ENCODE measurements at places on chromosomes 6 and 20.
A peak's percentile ranks its signal among the peaks of the same experiment; 100 is the strongest.

DNA sequence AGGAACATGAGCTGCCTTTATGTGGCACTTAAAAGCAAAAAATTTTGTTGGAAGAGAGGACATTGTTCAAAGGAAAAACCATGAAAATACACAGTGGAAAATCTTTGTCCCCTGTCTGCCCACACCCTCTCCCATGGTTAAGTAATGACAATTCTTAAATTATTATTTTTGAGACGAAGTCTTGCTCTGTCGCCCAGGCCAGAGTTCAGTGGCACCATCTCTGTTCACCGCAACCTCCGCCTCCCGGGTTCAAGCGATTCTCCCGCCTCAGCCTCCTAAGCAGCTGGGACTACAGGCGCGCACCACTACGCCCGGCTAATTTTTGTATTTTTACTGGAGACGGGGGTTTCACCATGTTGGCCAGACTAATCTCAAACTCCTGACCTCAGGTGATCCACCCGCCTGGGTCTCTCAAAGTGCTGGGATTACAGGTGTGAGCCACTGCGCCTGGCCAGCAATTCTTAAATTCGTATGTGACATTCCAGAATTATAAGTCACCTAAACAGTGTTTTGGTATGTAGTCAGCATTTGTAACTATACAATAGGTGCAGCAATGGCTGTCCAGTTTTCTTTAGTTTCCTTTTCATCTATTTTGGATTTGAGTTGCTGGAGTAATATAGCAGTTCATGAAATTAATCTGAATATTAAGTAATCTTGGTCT lies 636 bp upstream of the SSR1 start:
- DNase-seq, result no peak

DNA sequence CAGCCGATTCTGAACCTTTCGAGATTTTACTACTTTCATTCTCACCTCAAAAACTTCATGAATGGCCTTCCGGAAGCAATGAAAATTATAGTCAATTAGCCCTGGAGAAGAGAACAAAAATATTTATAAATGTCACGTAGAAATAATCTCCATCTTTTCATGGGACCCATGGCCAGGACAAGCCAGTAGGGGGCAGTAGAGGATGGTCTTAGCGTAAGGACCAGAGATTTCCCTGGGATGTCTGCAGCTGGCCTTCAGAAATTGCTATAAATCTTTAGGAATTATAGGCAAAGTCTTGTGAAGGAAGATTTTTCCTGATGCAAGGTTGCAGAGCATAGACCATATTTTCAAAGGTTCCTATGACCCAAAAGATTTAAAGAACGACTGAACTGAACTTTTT lies 15.6 kb upstream of the UBE2J1 start:
- DNase-seq, result peak; percentile 55

DNA sequence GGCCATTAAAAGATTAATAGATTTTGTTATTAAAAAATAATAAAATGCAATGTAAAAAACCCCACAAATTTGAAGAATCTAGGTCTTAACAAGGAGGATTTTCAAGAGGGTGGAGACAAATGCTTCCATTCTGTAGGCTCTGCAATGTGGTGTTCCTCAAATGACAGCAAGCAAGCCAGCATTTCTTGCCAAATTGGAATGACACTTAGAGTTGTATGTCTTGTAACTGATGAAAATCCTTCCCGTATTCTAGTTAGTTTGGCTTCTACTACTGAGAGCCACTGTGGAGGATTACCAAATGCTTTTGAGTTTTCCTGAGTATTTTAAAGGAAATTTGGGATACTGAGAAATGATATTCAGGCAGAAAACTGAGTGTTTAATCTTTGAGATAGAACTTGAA lies 1225.5 kb upstream of the CITED2 start:
- DNase-seq, result no peak

GRCh38 chr6:65896140-65896539 lies 189.1 kb upstream of the EYS start:
- no peak for DNase-seq

DNA sequence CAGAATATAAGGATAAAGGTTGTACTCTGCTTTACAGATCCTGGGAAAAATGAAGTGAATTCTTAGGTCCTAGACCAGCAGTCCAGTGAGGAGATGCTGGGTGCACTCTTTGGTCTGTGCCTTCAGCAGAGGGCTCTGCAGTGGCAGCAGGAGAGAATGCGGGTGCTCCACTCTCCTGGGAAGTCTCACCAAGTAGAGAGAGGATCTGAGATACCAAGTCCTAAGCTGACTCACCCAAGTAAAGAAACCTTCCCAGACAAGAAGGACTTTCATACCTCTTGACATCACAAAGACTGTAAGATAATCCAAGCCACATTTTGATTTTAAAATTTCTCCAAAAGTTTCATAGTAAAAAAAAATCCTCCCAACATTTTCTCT lies 116.9 kb upstream of the EMILIN3 start:
- peak; percentile 29 for DNase-seq

GRCh38 chr6:144063246-144063743 lies 32.1 kb downstream of the SF3B5 start:
- no peak for DNase-seq

- no peak for DNase-seq
Measured at GRCh38 chr20:50376179-50376887, 133.8 kb upstream of the PTPN1 start.

DNA sequence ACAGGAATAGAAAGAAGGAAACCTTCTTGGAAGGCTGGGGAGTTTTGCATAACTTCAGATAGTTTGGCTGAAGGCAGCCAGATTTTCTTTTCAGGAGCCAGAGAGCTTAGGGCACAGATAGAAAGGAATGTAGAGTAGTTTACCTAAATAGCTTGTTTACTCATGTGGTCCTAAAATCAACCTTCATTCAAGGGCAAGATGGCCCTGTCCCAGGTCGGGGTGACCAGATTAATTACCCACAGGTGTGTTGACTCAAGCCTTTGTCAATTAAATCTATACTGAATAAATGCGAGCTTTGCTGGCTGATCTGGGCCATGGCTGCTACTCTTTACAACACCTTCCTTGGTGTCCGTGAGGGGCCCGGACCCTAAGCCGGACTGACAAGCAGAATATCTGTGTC lies 792.0 kb upstream of the MAN1A1 start:
- no peak for DNase-seq

- DNase-seq, result no peak
Measured at GRCh38 chr6:33203443-33204164, 851 bp upstream of the HSD17B8 start.

- DNase-seq, result no peak
Measured at GRCh38 chr6:47403801-47404200, 73.8 kb upstream of the CD2AP start.

DNA sequence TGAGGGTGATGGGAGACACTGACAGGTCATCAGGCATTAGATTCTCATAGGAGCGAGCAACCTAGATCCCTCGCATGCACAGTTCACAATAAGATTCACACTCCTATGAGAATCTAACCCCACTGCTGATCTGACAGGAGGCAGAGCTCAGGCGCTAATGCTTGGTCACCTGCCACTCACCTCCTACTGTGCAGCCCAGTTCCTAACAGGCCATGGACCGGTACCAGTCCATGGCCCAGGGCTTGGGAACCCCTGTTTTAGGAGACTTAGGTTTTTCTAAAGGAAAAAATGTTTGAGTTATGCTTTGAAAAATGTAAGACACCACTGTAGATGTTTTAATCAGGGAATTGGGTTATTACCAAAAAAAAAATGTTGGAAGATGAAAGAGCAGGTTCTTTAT lies 6.7 kb downstream of the HLA-E start:
- DNase-seq, result no peak

GRCh38 chr6:133187657-133188453 lies 53.3 kb upstream of the EYA4 start:
- peak; percentile 68 for DNase-seq

- DNase-seq, result no peak
Measured at GRCh38 chr6:155313602-155314091, 637 bp downstream of the TFB1M start.

GRCh38 chr20:52482044-52482443 lies 290.5 kb upstream of the ZFP64 start:
- peak; percentile 36 for DNase-seq

GRCh38 chr20:32607727-32608663 lies 22.9 kb upstream of the NOL4L start:
- no peak for DNase-seq

DNA sequence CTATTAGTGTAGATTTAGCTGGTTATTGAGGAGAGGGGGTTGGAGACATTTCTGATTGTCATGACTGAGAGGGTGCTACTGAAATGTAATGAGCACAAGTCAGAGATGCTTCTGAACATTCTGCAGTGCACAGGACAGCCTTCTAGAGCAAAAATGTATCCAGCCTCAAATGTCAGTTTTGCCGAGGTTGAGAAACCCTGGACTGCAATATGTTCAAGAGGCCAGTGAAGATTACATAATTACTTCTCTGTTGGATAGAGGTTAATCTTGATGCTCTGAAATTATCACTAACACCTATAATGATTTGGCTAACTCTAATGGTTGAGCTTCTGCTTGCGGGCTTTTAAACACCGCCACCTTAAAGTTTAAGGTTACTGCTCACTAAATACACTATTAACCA lies 3.4 kb upstream of the DUSP22 start:
- no peak for DNase-seq

DNA sequence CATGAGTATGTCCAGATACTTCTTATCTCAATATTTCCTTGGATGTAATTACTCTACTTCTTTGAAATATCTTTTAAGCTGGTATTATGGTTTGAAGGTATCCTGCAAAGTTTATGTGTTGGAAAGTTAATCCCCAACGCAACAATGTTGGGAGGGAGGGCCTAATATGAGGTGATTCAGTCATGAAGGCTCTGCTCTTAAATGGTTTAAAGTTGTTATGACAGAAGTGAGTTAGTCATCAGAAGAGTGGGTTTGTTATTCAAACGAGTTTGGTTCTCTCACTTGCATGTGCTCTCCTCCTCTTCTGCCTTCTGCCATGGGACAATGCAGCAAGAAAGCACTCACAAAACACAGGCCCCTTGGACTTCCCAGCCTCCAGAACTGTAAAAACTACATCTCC lies 176.3 kb downstream of the KCNQ5 start:
- no peak for DNase-seq

DNA sequence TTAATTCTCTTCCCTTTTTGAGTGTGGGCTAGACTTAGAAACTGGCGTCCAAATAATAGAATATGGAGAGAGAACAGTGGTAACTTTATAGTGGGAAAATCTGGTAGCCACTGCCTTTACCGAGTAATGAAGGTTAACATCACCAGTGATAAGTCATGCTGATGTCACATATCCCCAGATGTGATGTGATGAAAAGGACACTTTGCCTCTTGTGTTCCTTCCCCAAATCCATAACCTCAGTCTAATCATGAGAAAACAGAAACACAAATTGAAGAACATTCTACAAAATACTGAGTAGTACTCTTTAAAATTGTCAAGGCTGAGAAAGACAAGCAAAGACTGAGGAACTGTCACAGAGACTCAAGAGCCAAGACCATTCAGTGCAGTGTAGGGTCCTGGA lies 17.8 kb downstream of the ANKS1A start:
- no peak for DNase-seq

DNA sequence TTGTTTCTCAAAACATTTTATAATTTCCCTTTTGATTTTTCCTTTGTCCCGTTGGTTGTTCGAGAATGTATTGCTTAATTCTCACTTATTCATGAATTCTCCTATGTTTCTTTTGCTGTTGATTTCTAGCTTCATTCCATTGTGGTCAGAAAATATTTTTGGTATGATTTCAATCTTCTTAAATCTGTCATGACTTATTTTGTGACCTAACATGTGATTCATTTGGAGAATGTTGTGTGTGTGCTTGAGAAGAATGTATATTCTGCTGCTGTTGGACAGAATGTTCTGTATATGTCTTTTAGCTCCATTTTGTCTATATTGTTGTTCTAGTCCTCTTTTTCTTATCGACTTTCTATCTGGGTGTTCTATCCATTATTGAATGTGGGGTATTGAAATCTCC lies 286.2 kb upstream of the RNF217 start:
- DNase-seq, result peak; percentile 92

- no peak for DNase-seq
Measured at GRCh38 chr20:44465001-44465560, 10.6 kb upstream of the TTPAL start.

- no peak for DNase-seq
Measured at GRCh38 chr6:36428911-36429310, 13.7 kb downstream of the PXT1 start.

DNA sequence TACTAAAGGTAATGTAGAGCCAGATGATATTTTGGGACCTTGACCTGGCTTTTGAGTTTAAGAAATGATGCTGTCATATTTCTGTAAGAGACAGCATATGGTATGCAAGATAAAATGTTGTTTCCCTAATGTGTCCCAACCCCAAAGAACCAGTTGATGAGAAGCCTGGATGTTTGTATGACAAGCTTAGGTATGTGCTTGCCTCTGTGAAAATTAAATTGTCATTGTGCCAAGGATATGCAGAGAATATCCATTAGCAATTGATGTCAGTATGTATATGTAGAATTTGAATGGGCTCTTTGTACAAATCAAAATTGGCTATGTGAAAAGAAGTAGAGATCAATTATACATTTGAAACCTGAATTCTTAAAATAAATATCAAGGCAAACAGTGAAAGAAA lies 650.8 kb upstream of the EYS start:
- DNase-seq, result no peak

DNA sequence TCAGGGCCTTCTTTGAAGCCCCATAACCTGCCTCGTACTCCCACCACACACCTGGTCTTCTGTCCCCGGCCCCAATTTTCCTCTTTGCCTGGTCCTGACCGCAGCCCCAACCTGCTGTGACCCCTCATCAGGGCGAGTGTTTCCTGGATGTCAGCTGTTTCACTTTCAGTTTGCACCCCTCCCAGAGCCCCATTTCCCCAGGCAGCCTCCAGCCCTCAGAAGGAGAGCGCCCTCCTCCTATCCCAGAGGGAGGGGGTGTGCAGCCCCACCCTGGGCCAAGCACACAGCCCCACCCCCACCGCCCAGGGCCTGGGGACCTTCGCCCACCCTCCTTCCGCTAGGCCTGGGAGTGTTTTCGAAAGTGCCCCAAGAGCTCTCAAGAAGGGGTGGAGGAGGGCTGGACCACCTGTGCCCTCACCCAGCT lies 1.5 kb downstream of the BAK1 start:
- DNase-seq, result no peak

DNA sequence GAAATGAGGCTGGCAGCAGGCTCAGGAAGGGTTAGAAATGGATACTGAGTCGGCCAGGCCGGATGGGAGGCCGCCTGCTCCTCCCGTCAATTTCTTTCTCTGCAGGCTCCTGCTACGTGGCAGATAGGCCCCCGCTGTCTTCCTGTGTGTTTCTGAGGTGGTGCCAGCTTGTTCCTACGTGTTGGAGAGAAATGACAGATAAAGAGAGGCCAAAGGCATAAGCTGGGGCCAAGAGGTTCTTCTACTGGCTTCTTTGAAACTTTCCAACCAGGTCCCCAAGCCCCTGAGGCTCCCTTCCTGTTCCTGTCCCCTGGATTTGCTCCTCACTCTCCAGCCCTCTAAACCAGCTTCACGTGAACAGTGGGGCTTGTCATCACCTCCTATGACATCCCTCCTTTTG lies 76.8 kb downstream of the TCP11 start:
- DNase-seq, result no peak

- no peak for DNase-seq
Measured at GRCh38 chr6:45439459-45439858, 61.7 kb upstream of the SUPT3H start.

Data from fibroblast of skin of scalp (primary cell).